ENCODE measurements at places on chromosomes 6 and 20.

- no peak for DNase-seq
Measured at GRCh38 chr6:116326181-116326671, 44.5 kb upstream of the DSE start.

GRCh38 chr6:72863131-72863530 is 241.3 kb downstream of the KCNQ5 start:
- DNase-seq: no peak

DNA sequence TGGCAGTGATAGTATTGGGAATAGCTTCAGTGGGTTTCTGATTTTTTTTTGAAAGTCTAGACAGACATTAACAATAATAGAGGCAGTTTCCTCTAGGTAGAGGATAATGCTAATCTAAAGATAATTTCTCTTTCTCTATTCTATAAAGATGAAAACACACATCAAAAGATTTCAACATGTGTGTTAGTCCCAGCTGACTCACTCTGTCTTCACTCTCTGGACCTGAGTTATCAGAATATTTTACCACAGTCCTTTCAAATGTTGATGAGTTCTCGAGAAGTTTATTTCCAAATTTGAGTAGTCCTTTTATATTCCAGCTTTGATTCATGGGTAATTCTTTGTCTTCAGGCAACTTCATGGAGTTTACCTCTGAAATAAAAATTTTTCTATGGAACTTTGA is 17.1 kb downstream of the RPRD1B start:
- no peak for DNase-seq

DNA sequence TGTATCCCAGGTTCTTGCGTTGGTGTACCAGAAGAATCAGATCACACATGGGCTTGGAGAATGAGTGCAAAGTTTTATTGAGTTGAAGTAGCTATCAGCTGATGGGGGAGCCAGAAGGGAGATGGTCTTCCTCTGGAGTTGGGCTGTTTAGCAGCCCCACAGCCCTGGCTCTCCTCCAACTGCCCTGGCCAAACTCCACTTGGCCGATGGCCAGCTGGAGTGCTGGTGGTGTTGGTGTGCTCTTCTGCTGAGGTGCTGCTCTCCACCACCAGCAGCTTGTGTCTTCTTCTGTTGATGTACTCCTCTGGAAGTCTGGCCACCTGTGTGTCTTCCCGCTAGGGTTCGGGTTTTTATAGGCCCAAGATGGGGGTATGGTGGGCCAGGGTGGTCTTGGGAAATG is 172.8 kb downstream of the TINAG start:
- no peak for DNase-seq

DNA sequence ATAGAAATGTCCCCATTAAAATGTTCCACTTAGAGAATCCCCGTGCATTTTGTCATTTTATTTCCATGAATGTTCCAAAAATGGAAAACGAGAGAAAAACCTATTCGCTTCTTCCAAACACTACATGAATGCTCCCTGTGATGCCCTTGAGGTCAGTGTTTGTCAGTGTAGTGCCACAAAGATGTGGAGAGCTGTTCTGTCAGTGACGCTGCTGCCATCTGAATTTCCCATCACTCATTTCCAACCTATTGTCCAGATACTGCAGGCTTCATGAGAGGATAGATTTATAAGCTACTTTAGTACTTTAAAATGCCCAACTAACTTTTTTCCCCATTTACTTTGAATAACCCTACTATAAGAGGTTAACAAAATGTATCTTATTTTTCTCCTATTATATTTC is 335.8 kb downstream of the CDKAL1 start:
- no peak for DNase-seq

GRCh38 chr6:137219664-137220252 is 573 bp upstream of the IFNGR1 start:
- DNase-seq: no peak

GRCh38 chr6:31525932-31526591 is 2.7 kb upstream of the MCCD1 start:
- no peak for DNase-seq

DNA sequence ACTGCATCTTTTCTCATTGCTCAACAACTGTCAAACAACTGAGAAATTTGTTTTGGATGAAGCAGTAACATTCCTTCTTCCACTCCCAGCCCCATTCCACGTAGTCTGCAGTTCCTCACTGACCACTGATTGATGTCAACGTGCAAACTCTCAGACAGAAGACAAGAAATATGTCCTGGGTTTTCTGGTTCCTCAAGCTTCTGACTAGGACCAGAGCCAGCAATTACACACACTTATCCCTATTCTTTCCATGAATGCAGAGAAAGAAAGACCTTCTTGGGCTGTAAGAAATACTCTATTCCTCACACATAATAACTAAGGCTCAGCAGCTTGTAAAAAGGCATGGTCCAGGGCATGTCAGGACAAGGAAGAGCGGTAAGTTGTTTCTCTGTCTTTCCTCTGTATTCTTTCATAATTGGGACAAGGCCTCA is 790.1 kb upstream of the SLC35B3 start:
- no peak for DNase-seq

DNA sequence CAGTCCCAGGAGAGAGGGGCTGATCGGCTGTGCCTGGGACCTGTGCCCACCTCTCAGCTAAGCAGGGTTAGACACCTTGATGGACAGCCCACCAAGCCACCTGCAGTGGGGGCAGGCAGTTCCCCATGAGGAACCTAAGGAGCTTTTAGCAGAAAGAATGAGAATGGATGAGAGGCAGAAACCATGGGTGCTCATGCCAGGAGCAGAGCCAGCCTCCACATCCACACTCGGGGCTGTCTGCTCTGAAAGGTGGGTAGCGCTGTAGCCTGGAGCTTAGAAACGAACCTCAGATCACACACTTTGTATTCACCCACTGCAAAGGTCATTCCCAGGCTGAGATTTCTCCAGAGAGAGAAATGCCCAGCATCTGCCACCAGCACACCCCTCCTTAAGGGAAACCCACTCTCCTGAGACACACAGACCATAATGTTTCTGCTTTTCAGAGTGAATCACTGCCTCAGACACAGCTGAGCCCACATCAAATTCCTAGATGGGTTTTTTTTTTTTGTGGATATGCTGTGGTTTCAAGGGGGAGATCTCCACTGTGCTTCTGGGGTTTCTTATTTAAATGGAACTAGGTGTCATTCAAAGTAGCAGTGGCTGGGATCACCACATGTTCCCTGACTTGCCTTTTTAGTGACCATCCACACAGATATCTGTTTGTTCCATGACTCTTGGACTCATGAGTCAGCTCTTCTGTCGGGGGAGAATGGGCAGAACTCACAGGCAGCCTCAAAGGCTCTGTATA is 218.9 kb downstream of the EYA2 start:
- no peak for DNase-seq

DNA sequence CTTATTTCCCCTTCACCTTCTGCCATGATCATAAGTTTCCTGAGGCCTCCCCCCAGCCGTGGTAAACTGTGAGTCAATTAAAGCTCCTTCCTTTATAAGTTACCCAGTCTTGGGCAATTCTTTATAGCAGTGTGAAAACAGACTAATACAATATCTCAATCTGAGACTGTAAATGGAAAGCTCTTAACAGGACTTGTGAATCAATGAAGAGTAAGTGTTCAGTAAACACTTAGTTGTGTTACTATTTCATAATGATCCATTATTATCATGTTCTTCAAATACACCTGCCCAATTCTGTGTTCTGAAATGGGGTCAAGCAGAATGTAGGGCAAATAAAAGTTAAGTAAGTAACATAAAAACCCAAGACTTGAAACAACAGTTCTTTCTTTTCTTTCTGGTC is 266.2 kb downstream of the TENT5A start:
- DNase-seq: no peak

- DNase-seq: no peak
Measured at GRCh38 chr20:41798930-41799502, 180.8 kb upstream of the CHD6 start.

- no peak for DNase-seq
Measured at GRCh38 chr6:53178837-53179432, 30.3 kb upstream of the GCM1 start.

DNA sequence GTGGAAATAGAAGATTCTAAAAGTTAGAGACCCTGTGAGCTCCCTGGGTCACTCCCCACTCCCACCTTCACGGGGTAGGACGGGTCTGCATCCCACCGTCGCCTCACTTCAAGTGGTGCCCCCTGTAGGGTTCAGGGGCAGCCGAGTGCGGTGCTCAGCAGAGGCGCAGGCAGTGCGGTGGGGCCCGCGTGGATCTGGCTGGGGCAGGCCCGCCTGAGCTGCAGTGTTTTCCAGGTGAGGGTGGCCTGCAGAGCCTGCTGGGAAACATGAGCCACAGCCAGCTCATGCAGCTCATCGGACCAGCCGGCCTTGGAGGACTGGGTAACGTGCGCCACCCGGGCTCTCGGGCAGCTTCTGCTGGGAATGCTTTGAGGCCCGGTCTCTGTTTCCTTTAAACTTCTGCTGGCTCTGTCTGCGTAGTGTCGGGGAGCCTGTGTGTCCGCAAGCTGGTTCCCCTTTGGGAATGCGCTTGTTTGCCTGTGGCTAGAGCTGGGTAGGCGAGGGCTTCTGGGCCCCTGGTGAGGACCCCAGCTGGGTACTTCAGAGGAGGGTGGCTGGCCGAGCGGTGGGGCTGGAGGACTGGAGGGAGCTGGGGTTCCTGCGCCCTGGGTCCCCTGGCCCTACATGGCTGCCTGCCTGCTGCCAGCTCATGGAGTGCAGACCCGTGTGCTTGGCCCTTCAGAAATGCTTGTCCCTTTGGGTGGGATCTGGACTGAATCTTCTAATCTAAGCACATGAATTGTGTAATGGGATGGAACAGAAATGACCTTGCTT is 3.8 kb downstream of the ADRM1 start:
- no peak for DNase-seq

GRCh38 chr6:111604259-111605099 is 1.2 kb downstream of the TRAF3IP2 start:
- no peak for DNase-seq

- no peak for DNase-seq
Measured at GRCh38 chr20:47926731-47927130, 141.4 kb upstream of the SULF2 start.

DNA sequence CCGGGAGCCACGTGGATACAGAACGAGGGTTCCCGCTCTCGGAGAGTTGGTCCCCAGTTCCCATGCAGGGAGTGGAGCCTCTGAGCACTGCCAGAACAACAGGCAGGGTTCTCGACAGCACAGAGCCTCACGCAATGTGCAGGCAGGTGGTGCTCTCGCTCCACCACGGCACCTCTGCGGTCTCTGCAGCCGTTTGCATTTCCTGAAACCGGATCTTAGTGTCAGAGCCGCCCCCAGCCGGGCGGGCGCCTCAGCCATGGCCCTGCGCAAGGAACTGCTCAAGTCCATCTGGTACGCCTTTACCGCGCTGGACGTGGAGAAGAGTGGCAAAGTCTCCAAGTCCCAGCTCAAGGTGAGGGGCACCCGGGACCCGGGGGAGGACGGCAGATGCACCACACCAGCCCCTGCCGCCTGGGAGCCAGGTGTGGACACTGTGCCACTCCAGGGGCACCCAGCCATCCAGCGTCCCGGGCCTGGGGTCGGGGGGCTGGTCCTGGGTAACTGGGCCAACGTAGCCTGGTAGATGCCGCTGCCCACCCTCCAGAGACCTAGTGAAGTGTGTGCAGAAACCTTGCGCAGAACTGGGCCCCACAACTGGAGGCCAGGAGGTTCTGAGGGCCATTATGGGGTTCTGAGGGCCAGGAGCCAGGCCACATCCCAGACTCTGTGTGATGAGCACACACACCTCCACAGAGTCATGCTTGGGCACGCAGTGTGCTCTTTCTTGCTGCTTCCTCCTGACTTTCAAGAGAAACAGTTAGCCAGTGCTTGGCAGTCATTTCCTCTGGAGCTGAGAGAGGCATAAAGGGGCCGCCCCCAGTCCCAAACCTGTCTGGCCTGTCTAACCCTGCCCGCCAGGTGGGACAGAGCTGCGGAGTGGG is at the start of gene DEF6:
Gene DEF6, plus strand, starts transcription at position 218 of the 881 bp plus-strand sequence. Its CDS starts 39 bp downstream, at position 257.
- peak; percentile 81 for DNase-seq

GRCh38 chr6:65816991-65817390 is 110.0 kb upstream of the EYS start:
- no peak for DNase-seq

DNA sequence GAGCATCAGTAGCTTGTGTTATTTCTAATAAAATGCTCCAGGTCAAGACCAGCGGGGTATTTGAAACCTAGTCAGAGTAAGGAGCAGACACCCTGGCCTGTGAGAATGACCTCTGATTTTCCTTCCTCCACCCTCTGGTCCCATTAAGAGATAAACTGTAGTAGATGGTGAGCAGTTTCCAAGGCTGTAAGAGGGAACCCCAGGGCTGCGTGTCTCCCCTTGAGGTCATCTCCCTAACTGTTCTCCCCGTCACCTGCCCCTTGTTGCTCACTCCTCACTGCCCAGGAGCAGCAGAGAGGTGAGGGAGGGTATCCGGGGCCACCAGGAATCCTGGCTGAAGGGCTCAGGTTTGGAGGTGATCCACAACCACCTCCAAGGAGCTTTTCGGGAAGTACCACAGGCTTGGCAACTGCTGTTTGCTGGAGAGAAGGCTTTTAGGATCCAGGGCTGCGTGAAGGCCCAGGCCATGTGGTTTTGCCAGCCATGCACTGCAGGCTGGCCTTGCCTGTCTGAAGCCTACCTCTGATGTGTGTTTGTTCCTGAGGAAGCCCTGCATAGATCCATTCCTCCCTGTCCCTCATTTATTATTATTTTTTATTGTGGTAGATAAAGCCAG is 62.5 kb downstream of the RREB1 start:
- DNase-seq: no peak

- no peak for DNase-seq
Measured at GRCh38 chr6:17454316-17455005, 61.1 kb downstream of the CAP2 start.

GRCh38 chr20:60254901-60255411 is 296.7 kb downstream of the CDH26 start:
- DNase-seq: no peak

DNA sequence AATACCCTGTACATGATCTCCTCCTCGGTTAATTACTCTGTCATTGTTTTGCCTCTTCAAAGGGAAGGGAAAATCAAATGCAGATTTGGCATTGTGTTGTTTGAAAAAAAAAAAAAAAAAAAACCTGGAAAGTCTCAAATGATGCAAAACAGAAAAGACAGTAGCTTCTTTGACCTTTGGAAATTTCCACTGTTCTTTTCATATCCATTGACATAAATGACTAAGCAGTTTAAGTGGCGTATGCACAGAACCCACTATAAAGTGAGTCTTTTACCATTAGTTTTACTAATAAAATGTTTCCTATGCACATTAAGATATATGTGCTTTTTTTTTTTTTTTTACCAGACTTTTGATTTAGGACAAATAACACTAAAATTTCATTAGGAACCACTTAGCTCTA is 704.3 kb downstream of the TFAP2A start:
- no peak for DNase-seq

DNA sequence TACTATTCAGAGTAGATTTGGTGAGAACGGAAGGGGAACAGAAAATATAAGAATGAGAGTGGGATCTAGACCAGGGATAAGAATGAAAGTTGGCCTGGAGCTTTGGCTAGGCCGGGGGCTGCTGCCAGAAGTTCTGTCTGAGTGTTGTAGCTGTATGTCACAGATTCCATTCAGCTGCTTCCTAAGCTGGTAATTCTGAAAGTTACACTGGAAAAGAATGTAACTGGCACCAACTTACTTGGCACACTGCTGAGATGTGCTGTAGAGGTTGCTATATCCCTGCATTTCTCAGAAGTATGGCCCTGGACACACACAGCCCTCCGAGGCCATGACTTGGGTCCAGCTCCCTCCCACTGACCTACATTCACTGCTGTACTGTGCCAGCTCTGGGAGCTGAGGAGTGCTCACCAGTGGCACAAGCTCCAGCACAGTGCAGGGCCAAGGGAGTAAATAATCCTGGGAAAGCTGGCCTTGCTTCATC is 25.8 kb upstream of the TMEM217 start:
- DNase-seq: no peak

GRCh38 chr20:61024390-61024789 is 227.7 kb upstream of the CDH4 start:
- DNase-seq: no peak

GRCh38 chr6:13005994-13006393 is 289.4 kb downstream of the PHACTR1 start:
- no peak for DNase-seq
